ENCODE measurements at places on chromosomes 1 and 21. TPM values are rescaled to one million over a fixed set of nuclear protein-coding genes. Genes with fewer than 3 reads are reported as not detected.

PKP1 gene
- total RNA-seq = 397 TPM

SKI gene
- total RNA-seq = 37.7 TPM

APCS gene
- total RNA-seq = not detected

C1QB gene
- not detected for total RNA-seq

NR1I3 gene
- not detected for total RNA-seq

DIO1 gene
- not detected for total RNA-seq

PAPPA2 gene
- 5.5 TPM for total RNA-seq

PM20D1 gene
- not detected for total RNA-seq

FRRS1 gene
- total RNA-seq = 23.9 TPM

OR2L2 gene
- total RNA-seq = not detected

RBM8A gene
- 157 TPM for total RNA-seq

ZNF697 gene
- total RNA-seq = 12.6 TPM

MYOG gene
- total RNA-seq = not detected

ZNF648 gene
- total RNA-seq = not detected

TSPAN1 gene
- total RNA-seq = 28.4 TPM

PITHD1 gene
- 57.1 TPM for total RNA-seq

RHCE gene
- 0.43 TPM for total RNA-seq

PDZK1IP1 gene
- total RNA-seq = 0.68 TPM

GBP6 gene
- 82.7 TPM for total RNA-seq

ADORA1 gene
- not detected for total RNA-seq

LCE3D gene
- total RNA-seq = 35.9 TPM

KCNJ9 gene
- under 0.01 TPM for total RNA-seq

DSCAM gene
- 0.28 TPM for total RNA-seq

BEND5 gene
- total RNA-seq = 0.21 TPM

KRTAP13-2 gene
- not detected for total RNA-seq

TPTE gene
- total RNA-seq = not detected

BGLAP gene
- 0.07 TPM for total RNA-seq
